ENCODE measurements at places on chromosomes 1 and 21.
A peak's percentile ranks its signal among the peaks of the same experiment; 100 is the strongest.

DNA sequence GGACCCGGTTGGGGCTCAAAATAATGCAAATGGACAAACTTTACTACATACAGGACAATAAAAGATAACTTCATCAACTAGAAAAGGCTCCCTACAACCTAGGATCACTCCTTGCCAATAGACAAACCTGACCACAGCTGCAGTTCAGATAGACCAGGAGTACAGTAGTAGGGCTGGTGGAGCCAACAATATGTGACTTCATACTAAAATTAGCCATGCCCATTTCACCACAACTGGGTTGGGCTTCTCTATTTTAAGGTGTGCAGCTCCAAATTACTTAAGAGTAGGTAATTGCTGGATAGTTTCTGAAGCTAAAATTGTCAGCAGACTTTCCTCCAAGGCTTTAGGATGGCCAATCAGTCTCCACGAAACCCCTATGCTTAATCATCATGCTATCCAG, 3.9 kb downstream of the DENND1B start:
- no peak for DNase-seq

DNA sequence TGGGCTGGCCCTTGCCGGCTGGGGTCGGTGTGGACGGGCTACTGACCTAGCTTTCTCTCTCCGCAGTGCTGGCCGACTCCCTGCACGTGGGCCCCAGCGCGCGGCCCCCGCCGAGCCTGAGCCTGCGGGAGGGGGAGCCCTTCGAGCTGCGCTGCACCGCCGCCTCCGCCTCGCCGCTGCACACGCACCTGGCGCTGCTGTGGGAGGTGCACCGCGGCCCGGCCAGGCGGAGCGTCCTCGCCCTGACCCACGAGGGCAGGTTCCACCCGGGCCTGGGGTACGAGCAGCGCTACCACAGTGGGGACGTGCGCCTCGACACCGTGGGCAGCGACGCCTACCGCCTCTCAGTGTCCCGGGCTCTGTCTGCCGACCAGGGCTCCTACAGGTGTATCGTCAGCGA, 34.9 kb downstream of the PTGFRN start:
- no peak for DNase-seq

DNA sequence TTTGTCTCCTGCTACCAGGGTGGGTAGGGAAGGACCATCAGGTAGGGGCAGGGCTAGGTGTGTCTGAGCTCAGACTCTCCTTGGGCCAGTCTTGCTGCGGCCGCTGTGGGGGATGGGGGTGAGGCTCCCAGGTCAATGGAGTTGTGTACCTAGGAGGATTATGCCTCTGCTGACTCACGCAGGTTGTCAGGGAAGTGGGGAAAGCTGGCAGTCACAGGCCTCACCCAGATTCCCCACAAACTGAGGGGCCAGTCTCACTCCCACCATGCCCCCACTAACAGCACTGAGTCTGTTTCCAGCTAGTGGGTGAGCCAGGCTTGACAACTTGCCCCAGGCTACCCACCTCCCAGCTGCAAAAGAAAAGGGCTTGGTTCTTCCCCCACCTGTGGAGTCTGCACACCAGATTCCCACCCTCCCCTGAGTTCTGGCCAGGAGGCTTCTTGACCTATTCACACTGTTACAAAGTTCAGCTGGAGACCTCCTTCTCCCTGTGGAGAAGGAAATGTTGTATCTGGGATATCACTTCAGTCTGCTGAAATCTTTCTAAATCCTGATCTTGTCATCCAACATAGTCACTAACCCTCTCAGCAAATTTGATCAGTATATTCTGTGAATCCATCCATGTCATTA, 69.2 kb upstream of the GJA8 start:
- no peak for DNase-seq

DNA sequence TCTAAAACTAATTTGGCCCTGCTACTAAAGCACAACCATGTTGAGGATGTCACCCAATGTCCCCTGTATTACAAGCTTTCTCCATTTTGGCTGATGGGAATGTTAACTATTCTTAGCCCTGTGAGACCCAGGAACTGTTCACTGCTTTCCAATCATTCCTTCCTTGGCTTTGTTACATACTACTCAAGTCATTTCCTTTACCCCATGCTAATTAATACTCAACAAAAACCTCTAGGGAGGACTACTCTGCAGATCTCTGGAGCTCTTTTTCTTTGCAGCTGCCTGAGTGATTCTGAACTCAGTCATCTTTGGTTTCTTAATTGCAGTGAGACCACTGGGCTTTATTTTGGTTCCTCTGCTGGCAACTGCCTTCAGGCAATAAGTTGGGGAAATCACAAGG, 23.3 kb upstream of the RPE65 start:
- no peak for DNase-seq

DNA sequence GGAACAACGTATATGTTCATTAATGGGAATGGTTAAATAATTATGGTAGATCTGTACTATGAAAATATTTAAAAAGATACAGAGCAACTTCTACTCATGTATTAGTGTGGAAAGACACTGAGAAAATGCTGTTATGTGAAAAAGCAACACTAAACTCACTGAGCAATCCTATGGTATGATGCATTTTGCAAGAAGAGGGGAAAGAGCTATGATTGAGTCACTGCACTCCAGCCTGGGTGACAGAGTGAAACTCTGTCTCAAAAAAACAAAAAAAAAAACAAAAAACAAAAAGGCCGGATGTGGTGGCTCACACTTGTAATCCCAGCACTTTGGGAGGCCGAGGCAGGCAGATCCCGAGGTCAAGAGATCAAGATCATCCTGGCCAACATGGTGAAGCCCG, 44.4 kb downstream of the ATP5PO start:
- DNase-seq: no peak

DNA sequence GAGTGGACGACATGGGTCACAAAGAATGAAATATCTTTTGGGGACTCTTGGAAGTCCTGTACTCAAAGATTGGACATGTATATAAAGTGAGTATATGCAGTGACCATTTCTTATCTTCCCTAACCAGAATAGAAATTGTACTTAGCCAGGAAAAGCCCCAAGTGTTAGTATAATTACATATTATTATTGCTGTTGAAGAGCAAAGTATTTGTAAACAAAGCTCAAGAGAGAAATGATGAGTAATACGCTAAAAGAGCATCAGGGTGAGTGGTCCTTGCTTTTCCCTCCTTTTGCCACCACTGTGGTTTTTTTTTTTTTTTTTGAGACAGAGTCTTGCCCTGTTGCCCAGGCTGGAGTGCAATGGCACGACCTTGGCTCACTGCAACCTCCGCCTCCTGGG, 6.4 kb upstream of the CGN start:
- DNase-seq: no peak

GRCh38 chr1:19644395-19644680, 227 bp downstream of the NBL1 start:
- DNase-seq: no peak

DNA sequence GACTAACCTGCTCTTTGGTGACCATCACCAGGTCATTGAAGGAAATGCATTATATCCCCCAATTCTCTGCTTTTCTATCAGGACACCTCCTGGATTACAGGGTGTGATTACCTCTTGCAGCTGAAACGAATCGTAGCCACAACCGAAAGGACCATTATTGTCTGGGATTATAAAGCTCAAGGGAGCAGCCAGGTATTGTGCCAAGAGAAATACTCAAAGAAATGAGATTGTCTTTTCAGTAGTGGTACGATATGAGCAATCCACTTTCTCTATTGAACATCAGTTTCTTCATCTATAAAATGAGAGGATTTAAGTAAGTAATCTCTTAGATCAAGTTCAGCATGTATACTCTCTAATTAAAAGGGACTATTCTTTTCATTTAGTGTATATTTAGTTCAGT, 27.3 kb downstream of the WDR64 start:
- no peak for DNase-seq

- no peak for DNase-seq
These were observed 224.6 kb downstream of the FGGY start for GRCh38 chr1:59521456-59521855.

- DNase-seq: no peak
These were observed 1232.1 kb downstream of the MRPL39 start for GRCh38 chr21:24375201-24375600.

DNA sequence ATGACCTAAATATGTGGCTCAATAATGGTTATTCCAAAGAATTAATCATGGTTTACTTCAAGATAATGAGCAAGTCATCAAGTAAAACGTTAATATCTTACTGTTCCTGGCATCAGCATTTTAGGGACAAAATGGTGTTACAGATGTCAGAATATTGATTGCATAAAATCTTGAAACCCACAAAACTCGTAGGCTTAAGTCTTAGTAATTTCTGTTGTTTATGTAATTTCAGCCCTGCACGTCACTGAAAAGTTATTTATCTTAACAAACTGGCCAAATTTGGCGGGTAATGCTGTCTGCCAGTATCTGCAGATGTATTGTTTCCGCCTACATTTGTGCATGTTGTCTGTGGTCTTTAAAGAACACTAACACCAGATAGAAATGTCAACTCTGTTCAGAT, 25.8 kb downstream of the CDC7 start:
- no peak for DNase-seq

DNA sequence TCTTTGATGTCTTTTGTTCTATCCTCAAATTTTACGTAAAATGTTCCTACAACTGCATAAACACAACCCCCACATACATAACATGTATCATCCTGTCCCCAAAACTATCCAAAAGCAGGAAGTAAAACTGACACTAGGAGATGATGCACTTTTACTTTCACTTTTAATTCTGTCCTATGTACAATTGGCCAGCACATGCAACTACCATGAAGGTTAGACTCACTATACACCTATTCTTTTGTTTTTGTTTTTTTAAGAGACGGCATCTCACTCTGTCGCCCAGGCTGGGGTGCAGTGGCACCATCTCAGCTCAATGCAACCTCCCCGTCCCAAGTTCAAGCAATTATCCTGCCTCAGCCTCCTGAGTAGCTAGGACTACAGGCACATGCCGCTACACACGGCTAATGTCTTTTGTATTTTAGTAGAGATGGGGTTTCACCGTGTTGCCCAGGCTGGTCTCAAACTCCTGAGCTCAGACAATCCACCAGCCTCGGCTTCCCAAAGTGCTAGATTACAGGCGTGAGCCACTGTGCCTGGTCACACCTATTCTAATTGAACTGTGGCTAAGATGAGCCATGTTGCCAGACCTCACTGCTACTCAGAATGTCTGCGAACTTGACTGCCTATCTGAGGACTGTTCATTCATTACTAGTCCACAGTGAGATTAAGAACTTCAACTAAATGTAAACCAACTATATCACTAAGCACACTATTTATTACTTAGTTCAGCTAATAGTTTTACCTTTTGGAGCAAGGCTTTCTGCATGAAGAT, 48.0 kb downstream of the TOR3A start:
- DNase-seq: no peak

- DNase-seq: no peak
These were observed 6.8 kb upstream of the CNIH3 start for GRCh38 chr1:224609333-224609732.

DNA sequence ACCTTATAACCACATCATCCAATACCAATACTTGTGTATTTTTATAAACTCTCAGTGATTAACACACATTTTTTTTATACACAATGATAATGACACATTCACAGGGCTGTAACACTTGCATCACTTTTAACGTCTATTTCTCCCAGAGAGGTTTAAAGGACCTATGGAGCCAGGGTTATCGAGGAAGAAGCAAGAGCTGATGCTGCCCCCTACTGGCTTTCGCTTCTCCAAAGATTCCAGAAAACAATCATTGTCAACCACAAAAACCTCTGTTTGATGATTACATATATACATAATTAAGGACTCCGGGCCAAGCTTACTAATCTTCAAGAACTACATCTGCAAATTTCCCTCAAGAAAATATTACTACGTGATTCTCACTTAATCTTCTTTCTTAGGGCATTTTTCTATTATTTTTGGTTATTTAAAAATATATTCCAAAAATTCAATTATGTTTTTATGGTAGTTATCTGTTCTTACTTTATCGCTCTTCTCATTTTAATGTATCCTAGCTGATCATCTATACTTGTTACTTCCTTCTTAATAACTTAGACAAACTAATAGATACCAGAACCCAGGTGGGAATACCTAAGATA, 214.5 kb downstream of the VAV3 start:
- peak; percentile 62 for DNase-seq

- DNase-seq: no peak
These were observed 2.3 kb downstream of the DYRK3 start for GRCh38 chr1:206637605-206638004.

DNA sequence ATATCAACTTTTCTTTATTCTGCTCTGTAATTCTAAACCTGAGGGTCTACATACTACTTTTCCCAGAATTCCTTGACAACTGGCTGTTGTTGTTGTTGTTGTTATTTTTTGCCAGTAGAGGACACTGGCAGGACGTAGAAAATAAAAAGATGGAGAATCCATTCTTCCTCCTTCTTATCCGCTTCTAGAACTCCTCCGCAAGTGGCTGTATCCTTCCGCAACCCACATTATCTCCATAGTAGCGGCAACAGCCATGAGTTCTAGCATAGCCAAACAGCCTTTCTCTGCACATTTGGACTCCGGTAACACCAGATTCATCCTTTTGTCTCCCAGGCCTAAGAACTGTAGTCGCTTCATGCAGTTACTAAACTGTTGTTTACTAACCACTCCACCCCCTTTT, 91.1 kb upstream of the CACHD1 start:
- DNase-seq: no peak

DNA sequence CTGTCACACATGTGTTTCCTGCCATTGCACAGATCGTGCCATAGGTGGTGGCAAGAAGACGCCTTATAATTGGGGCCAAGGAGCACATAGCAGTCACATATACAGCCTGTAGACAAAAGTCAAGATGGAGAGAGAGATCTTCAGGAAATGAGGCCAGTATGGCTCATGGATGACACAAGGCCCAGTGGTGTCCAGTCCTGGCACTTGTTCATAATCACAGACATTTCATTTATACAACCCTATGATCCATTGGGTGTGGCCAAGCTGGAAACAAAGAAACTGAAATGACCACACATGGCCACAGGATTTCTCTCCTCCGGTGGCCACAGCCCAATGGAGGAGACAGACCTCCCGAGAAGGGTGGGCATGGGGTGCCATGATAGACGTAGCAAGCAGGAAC, 78.5 kb upstream of the KAZN start:
- DNase-seq: no peak

GRCh38 chr1:228961511-228961910, 226.2 kb downstream of the RHOU start:
- no peak for DNase-seq

- no peak for DNase-seq
These were observed 13.7 kb upstream of the BEND5 start for GRCh38 chr1:48790397-48790796.

DNA sequence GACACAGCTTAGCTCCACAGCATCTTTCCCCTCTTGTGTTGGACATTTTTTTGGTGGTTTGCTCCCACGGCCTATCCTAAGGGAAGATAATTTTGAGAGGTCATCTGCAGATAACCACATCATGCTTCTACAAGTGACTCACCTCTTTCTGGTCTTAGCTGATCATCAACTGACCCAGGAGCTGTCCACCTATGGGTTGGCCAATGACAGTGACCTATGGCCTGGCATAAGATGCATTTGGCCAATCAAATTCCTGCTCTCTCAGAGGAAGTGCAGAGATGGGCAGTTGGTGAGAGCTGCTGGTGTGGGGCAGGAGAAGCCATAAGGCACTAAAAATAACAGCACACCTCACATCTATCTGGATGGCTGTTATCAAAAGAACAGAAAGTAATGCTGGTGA, 100.0 kb upstream of the CLDN14 start:
- no peak for DNase-seq

GRCh38 chr1:109198043-109198695, 15.5 kb upstream of the SARS1 start:
- DNase-seq: no peak
